ENCODE measurements at places on chromosomes 7 and 10.

- no peak for DNase-seq
Observed at GRCh38 chr10:110840225-110840922, 31.4 kb upstream of the PDCD4 start.

DNA sequence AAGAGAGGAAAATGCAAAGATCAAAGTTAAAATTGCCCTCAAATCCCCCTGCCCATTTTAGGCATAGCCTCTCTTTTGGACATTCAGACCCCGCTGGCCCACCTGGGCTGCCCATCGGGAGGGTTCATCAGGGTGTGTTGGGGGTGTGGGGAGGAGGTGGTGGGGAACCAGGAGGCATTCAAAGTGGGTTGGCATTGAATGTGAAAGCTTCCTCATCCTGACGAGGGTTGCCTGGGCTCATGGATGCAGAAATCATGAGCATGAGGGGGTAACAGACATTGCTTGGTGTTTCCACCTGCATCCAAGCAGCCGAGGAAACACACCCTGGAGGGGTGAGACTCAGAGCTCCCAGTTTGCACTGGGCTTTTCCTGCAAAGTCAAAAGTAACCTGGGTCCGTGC is 20.6 kb downstream of the BTBD16 start:
- no peak for DNase-seq

- DNase-seq, result no peak
Observed at GRCh38 chr10:6347391-6347951, 144.7 kb downstream of the PFKFB3 start.

DNA sequence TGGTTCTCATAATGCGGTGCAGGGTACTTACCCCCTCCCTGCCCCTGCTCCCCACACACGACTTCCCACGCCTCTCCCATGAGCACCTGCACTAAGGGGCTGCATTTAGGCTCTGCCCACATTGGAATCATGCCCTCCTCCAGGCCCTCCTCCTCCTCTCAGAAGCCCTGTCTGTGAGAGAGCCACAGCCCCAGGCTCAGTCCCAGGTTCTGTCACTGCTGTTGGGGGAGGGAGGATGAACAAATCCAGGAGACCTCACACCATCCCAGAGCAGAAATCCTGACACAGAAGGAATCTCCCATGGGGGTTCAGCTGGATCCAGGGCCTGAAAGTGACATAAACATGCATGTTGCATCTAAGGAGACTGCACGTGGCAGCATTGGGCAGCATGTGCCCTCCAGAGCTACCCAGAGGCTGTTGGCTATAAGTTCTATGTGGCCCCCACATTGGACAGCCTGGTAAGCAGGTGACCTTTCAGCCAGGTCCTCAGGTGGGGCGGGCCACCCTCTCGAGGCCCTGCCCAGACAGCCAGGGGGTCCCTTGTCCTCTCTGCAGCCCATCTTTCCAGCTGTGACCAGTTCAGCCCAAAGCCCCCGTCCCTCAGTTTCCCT is 1.6 kb upstream of the PILRA start:
- DNase-seq, result no peak
